Tongue (tissue), 3 donors: ENCODE measurements at places on chromosomes 6 and 20. TPM values are rescaled to one million over a fixed set of nuclear protein-coding genes. Genes with fewer than 3 reads are reported as not detected.

Gene ETV7
- 0.21 TPM for total RNA-seq

Gene KATNA1
- 27.3 TPM for total RNA-seq

Gene WFDC5
- total RNA-seq, result not detected

Gene FRK
- 2.7 TPM for total RNA-seq

Gene LST1
- total RNA-seq, result 1.5 TPM

Gene IPCEF1
- 1.0 TPM for total RNA-seq

Gene CAPN11
- 0.72 TPM for total RNA-seq

Gene GJA10
- total RNA-seq, result not detected

Gene EYS
- 1.0 TPM for total RNA-seq

Gene ZNF831
- total RNA-seq, result 0.41 TPM

Gene HTR1B
- not detected for total RNA-seq

Gene HLA-F
- total RNA-seq, result 33.3 TPM

Gene GABBR1
- total RNA-seq, result 33.0 TPM

Gene TNF
- not detected for total RNA-seq

Gene EEF1A1
- 17,231 TPM for total RNA-seq

Gene KHDC1L
- not detected for total RNA-seq

Gene DEFB116
- total RNA-seq, result not detected

Gene C20orf141
- not detected for total RNA-seq

Gene TULP1
- not detected for total RNA-seq

Gene WDR27
- 43.6 TPM for total RNA-seq

Gene GPR6
- 0.41 TPM for total RNA-seq
